ENCODE measurements at places on chromosomes 7 and 10.

DNA sequence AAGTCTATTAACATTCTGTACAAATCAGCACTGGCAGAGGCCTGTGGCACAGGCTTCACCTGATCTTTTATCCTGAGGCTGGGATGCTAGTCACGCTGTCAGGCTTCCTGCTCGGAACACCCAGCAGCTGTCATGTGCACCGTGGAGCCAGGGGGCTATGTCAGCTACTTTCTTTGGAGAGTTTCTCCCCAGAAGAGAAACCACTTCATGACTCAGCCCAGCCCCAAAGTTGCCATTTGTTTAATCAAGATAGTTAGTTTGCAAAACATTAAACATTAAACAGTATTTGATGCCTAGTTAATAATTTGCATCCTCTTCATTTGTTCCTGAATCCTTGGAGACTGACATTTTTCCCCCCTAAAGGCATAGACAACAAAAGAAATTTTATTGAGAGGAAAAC is at the start of gene HABP2:
Gene HABP2, plus strand, starts transcription at position 353 of the 400 bp plus-strand sequence. CDS start 69 bp downstream, outside the sequence.
- no peak for DNase-seq

DNA sequence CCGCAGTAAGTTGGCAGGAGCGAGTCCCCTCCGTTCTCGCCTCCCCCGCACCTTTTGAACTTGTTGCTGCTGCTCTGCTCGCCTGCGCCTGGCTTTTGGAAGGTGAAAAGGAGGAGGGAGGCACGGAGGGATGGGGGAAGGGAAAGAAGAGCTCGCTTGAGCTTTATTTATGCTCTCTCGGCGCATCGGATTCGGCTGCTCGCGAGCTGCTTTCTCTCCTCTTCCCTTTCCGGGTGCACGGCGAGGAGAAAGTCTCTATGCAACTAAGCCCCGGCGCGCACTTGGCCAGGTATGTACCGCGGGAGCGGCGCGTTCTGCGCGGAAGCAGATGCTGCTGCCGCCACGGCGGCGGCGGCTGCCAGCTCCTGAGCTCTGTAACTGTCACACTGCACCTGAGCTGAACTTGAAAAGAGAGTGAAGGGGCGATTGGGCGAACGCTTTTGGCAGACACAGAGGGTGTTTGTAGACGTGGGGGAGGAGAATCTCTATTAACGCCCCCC is 551 bp downstream of the KCND2 start:
- no peak for DNase-seq

DNA sequence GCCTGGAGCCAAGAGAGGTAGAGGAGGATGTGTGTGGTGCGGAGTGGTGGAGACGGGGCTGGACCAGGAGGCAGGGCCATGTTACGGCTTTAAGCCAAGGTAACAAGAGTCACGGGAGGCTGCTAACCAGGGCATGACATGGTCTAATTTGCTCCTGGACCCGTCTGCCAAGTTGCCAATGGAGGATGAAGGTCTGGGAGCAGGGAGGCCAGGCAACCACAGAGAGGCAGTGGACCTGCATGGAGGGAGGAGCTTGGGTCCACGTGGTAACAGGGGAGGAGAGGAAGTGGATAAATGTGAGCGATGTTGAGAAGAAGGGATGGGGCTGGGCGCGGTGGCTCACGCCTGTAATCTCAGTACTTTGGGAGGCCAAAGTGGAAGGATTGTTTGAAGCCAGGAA is 31.0 kb downstream of the SRRM3 start:
- DNase-seq = no peak

GRCh38 chr7:55108401-55108800 is 89.6 kb downstream of the EGFR start:
- DNase-seq = no peak

DNA sequence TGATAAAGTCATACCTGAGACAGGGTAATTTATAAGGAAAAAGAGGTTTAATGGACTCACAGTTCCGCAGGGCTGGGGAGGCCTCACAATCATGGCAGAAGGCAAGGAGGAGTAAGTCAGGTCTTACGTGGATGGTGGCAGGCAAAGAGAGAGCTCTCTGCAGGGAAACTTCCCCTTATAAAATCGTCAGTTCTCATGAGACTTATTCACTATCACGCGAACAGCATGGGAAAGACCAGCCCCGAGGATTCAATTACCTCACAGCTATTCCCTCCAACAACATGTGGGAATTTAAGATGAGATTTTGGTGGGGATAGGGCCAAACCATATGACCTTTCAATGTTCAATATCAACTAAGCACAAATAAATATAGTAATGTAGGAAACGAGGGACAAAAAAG is 559.4 kb upstream of the KCND2 start:
- no peak for DNase-seq

DNA sequence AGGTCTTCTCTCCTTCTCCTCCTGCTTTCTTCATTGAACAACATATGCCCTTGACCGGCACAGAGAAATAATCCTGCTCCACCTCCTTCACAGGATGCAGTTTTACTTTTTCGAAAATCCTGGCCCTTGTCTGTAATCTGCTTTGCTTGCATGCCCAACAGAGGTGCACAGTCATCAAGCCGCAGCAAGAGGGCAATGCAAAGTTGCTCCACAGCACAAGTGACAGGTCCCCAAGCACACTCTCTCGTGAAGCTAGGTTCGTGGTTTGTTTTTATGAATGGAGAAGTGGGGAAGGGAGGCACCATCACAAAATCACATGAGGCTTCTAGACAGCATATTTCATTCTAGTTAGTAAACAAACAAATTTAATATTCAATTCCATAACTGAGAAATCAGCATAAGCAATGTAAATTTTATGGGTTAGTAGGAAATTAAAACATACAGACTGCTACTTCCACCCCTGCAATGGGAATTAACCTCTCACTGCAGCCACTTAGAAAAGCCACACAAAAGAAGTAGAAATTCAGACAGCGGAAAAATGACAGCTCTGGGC is 178.8 kb downstream of the TPK1 start:
- DNase-seq = no peak

GRCh38 chr10:98624963-98625362 is 178.2 kb upstream of the HPS1 start:
- DNase-seq = no peak

Data from activated CD4-positive, alpha-beta T cell treated with anti-CD3 and anti-CD28 coated beads for 1 hour (primary cell).